ENCODE measurements at places on chromosomes 5 and 9.

DNA sequence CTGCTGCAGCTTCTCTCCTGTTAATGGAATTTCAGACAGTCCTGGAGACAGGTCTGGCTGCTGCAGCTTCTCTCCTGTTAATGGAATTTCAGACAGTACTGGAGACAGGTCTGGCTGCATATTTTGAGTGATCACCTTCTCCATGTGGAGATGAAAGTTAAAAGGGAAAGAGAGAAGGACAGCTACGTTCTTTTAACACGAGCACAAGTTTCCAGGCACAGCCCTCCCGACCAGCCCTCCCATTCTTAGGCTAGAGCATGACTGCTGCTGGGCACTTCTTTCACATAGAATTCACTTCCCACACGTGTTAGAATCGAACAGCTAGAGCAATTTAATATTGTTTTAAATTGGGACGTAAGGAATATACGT, 133.3 kb upstream of the DMRT1 start:
- DNase-seq, result no peak

DNA sequence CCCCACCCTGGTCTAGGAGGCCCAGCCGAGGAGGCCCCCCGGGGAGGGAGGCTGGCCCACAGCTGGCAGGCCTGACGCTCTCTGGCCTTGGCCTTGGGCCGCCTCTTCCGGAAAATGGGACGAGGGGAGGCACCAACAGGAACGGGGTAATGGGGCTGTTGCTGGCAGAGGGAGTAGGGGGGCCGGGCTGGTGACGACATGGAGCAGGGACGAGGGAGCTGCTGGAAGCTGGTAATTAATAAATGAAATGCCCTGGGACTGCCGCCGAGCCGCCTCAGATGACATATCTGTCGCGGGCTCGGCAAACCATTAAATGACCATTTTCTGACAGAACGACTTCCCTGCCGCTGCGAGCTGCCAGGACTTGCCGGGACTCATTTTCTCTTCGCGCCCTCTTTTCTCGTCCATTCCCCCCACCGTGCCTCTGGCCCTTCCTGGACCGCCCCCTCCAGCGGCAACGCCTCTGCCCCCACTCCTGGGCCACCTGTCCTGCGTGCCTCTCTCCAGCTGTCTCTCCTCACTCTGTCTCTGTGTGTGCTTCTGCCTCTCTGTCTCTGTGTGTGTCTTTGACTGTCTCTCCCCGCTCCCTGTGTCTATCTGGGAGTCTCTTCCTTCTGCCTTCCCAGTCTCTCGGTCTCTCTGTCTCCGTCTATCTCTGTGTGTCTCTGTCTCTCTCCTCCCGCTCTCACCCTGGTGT, 215.7 kb downstream of the PAX5 start:
- DNase-seq, result no peak

DNA sequence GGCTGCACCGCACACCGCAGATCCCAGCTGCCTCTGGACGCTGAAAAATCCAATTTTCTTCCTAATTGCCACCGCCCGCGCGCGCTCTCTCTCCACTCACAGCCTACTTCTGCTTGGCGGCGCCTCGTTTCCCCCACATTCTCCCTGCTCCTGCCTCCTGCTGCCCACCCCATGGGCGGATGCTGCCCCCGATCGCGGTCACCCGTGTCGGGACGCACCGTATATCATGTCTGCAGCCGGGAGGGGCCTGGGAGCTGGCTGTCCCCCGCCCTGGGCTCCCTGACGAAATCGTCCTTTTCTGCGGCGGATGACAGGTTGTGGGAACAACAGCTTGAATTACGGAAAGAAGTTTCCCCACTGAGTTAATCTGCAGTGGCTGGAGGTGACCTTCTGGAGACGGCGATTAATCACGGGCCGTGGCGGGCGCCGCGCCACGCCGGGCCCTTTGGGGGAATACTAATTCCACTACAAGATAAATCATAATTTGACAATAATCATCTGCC, 36.3 kb upstream of the PSD2 start:
- no peak for DNase-seq

GRCh38 chr9:113614843-113615648, 151.5 kb downstream of the RGS3 start:
- no peak for DNase-seq

- no peak for DNase-seq
Observed at GRCh38 chr9:74736646-74737045, 151.1 kb downstream of the TRPM6 start.

DNA sequence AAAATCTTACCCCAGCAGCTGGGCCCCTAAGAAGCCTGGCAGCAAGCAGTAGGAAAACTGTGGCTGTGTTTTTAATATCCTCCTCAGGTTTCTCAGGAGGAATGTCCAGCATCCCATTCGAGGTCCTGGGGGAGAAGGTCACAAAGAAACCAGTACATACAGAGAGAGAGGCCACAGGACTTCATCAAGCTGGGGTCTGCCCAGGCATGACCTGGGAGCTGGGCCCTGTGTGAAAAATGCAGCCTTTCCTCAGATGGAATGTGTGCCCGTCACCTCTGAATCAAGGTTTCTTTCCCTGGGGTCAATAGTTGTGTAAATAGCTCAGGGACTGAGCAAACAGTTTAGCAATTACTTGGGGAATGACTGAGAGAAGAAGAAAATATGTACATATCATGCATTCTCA, 33.9 kb upstream of the RAD23B start:
- no peak for DNase-seq

GRCh38 chr9:4985386-4986266, 554 bp downstream of the JAK2 start:
- peak; percentile 28 for DNase-seq

DNA sequence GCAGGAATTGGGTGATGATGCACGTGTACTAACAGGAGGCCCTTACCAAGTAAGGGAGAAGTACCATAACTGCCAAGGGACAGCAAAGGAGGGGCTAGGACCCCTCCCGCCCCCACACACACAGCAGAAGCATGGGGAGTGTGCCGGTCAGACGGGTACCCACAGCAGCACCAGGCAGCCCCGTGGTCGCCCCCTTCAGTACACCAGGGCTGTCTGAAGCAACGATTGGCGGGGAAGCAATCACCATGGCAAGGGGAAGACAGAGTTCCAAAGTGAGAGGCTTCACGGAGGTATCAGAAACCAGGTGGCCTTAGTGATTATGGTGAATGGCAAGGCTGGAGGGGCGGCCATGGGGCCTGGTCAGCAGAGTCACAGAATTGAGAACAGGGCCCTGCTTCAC, 72.2 kb downstream of the CAMSAP1 start:
- no peak for DNase-seq

DNA sequence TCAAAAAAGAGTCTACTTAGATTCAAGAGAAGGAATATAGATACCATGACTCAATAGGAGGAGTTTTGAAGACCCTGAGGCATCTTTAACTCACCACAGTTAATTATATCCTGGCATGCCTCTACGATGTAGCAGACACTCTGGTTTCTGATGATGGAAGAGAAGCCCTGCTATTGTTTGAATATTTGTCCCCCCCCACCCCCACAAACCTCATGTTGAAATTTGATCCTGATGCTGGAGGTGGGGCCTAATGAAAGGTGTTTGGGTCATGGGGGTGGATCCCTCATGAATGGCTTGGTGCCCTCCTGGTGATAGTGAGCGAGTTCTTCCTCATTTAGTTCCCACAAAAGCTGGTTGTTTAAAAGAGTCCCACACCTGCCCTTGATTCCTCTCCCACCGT, 147.9 kb upstream of the TBCA start:
- no peak for DNase-seq

DNA sequence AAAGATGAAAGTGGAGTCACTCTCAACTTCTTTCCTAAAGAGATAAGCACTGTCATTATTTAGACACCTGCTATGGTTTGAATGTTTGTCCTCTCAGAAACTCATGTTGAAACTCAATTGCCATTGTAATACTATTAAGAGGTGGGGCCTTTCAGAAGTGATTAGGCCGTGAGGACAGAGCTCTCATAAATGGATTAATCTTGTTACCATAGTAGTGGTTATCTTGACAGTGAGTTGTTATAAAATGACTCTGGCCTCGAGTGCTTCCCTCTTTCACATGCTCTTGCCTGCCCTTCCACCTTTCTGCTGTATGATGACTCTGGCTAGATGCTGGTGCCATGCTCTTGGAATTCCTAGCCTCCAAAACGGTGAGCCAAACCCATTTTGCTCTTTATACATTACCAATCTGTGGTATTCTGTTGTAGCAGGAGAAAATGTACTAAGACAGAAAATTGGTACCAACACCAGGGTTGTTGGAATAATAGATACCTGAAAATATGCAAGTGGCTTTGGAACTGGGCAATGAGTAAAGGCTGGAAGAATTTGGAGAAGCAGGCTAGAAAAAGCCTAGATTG, 38.0 kb downstream of the GDA start:
- DNase-seq, result no peak

Measured in CD4-positive, alpha-beta T cell treated with Interleukin-1 beta for 1 hour (primary cell).